ENCODE measurements at places on chromosomes 4 and X.

GRCh38 chr4:3200423-3201090 is 48.4 kb upstream of the MSANTD1 start:
- H3K27me3 ChIP-seq: no peaks in the 10 kb centered on the region
- H3K4me1 ChIP-seq: peaks cover 36% of the 10 kb centered on the region
- H3K4me3 ChIP-seq: no peak overlapping the region
- peaks cover 14% of the 10 kb centered on the region for H3K36me3 ChIP-seq
- no peak for DNase-seq

GRCh38 chr4:23770011-23770410 is 119.8 kb downstream of the PPARGC1A start:
- H3K4me3 ChIP-seq: no peak overlapping the region
- H3K4me1 ChIP-seq: no peaks in the 10 kb centered on the region
- H3K27me3 ChIP-seq: no peaks in the 10 kb centered on the region
- H3K36me3 ChIP-seq: no peaks in the 10 kb centered on the region
- H3K27ac ChIP-seq: no peak overlapping the region
- DNase-seq: no peak

DNA sequence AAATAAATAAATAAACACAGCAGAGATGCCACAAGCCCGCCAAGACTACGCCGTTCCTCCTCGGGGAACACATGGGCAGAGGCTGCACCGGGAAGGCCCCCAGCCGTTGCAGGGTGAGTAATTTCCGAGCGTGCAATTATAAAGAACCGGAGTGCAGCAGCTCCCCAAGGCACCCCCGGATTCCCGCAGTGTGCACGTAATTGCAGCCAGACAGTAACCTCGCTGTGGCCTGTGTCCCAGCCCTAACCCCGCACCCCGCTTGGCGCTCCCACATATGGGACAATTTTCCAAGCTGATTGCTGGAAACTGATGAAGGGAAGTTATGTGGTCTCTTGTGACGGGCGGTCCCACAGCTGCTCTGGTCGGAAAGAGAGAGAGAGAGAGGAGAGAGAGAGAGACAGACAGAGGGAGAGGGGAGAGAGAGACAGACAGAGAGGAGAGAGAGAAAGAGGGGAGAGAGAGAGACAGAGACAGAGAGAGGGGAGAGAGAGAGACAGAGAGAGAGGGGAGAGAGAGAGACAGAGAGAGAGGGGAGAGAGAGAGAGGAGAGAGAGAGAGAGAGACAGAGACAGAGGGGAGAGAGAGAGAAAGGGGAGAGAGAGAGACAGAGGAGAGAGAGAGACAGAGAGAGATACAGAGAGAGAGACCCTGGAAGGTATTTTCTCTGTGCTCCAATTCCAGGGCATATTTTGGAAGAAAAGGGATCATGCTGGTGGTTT is 275.4 kb downstream of the SHOX start:
- H3K27ac ChIP-seq: peak overlapping the region; percentile 85
- H3K27me3 ChIP-seq: no peaks in the 10 kb centered on the region
- DNase-seq: peak; percentile 74
- H3K4me1 ChIP-seq: peaks cover 6% of the 10 kb centered on the region
- H3K36me3 ChIP-seq: no peaks in the 10 kb centered on the region
- peak overlapping the region; percentile 33 for H3K4me3 ChIP-seq

DNA sequence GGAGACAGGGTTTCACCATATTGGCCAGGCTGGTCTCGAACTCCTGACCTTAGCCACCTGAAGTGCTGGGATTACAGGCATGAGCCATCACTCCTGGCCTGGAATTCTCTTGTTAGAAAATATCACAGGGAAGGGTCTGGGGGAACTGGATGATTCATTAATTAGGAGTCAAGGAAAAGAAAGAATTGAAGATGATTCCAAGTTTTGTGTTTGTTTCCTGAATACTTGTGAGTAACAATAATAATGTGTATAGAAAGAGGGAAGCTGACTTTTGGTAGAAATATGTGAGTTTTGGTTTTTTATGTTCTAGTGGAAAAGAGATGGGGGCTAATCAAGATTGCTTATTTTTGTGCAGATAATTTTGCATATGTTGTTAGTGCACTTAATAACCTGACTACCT is 77.3 kb upstream of the CLNK start:
- no peak for DNase-seq
- no peak overlapping the region for H3K27ac ChIP-seq
- no peak overlapping the region for H3K4me3 ChIP-seq
- H3K27me3 ChIP-seq: no peaks in the 10 kb centered on the region
- no peaks in the 10 kb centered on the region for H3K36me3 ChIP-seq

DNA sequence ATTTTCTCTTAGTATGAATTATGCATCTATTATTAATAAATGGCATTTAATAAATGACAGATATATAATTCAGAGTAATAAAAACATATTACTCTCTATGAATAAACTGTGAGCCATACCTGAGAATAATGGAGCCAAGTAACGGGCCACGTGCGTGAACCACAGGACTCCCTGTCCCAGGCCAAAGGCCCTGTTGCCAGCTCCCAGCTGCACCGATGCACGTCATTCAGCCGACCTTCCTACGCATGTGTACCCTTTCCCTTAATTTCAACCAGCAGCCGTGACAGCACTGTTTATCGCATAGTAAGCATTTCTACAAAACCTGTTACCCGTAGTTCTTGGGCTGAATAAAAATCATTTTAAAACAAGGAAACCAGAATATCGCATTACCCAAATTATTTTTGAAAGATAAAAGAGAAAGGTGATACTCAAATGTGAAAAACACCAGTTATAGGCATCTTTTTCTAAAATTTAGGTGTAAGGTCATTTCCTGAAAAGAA is 827.2 kb upstream of the FRG1 start:
- H3K4me3 ChIP-seq: no peak overlapping the region
- no peak for DNase-seq
- no peaks in the 10 kb centered on the region for H3K27me3 ChIP-seq
- H3K4me1 ChIP-seq: no peaks in the 10 kb centered on the region
- no peak overlapping the region for H3K27ac ChIP-seq

GRCh38 chr4:187608001-187608421 is 387.6 kb upstream of the ZFP42 start:
- no peaks in the 10 kb centered on the region for H3K36me3 ChIP-seq
- no peak overlapping the region for H3K4me3 ChIP-seq
- DNase-seq: peak; percentile 41
- H3K27me3 ChIP-seq: no peaks in the 10 kb centered on the region
